ENCODE measurements at places on chromosomes 12 and 14. TPM values are rescaled to one million over a fixed set of nuclear protein-coding genes. Genes with fewer than 3 reads are reported as not detected.

- DNase-seq, result no peak
Observed at GRCh38 chr12:121712190-121712460, 427 bp upstream of the TMEM120B start.

DNA sequence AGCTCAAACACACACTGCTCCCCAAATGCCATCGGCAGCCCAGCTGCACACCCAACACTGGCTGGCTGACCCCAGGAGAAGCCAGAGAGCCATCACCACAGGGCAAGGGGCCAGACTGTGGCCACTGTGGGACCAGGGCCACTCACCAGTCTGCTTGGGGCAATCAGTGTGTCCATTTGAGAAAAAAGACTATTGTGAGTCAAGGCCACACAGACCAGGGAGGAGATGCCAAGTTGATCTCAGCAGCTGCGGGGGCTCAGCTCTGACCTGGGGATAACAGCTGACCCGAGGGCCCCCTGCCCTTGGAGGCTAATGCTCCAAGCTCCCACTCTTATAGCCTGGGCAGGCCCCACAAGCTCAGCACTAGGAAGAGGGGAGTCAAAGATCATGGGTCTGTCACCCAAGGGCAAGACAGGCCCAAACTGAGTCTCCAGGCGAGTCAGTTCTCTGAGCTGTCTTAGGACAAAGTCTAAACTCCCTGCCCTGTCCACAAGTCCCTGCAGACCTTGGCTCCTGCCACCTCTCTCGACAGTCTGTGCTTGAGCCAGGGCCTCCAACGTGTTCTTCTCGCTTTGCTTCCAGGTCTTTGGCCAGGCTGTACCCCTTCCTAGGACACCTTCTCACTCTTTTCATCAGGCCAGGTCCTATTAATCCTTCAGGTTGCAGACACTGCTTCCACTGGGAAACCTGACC lies 30.1 kb upstream of the PNMA1 start:
- DNase-seq, result peak; percentile 66

DNA sequence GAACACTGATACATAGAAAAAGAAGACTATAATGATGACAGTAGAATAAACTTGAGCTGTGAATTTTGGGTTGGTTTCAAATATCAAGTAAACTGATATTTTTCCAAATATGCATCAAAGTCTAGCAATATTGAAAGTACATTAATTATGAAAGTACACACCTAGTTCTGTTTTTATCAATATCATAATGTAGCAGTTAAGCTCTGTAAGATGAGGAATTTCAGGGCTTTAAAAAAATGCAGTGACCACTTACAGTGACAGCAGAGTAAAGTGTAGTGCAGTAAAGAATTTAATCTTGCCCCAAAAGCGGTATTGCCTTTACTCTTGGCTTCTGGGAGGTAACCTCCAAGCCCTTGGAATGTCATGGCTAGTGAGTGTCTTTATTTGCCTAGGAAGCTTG lies 102.9 kb upstream of the ABCD2 start:
- no peak for DNase-seq

IAPP gene
- total RNA-seq, result not detected

TRIM9 gene
- 175 TPM for total RNA-seq

SYNE2 gene
- 35.1 TPM for total RNA-seq

HIP1R gene
- 161 TPM for total RNA-seq
